Aorta (tissue), 5 donors: ENCODE measurements at places on chromosomes 11 and 22. TPM values are rescaled to one million over a fixed set of nuclear protein-coding genes. Genes with fewer than 3 reads are reported as not detected.

GDPD4 gene
- polyA plus RNA-seq = not detected

APOA1 gene
- polyA plus RNA-seq = 1.2 TPM

CCDC157 gene
- 1.0 TPM for polyA plus RNA-seq

PHF21B gene
- polyA plus RNA-seq = not detected

MAPK11 gene
- polyA plus RNA-seq = 0.13 TPM

HTR3A gene
- polyA plus RNA-seq = 0.20 TPM

NLRP10 gene
- polyA plus RNA-seq = not detected

HTR3B gene
- not detected for polyA plus RNA-seq

IGLL1 gene
- polyA plus RNA-seq = not detected

TSPAN32 gene
- 8.7 TPM for polyA plus RNA-seq

PGA3 gene
- 9.5 TPM for polyA plus RNA-seq

SNX19 gene
- 17.5 TPM for polyA plus RNA-seq

FXYD2 gene
- 1.5 TPM for polyA plus RNA-seq

PELI3 gene
- 16.3 TPM for polyA plus RNA-seq

YAP1 gene
- 77.5 TPM for polyA plus RNA-seq

CRYBB1 gene
- polyA plus RNA-seq = 0.43 TPM

CARD18 gene
- not detected for polyA plus RNA-seq

CRELD2 gene
- polyA plus RNA-seq = 12.6 TPM

HIC2 gene
- 1.1 TPM for polyA plus RNA-seq

MFNG gene
- polyA plus RNA-seq = 12.0 TPM

SHANK3 gene
- 0.63 TPM for polyA plus RNA-seq

HARBI1 gene
- polyA plus RNA-seq = 2.3 TPM

GLB1L2 gene
- polyA plus RNA-seq = 2.2 TPM

NXPE1 gene
- 6.3 TPM for polyA plus RNA-seq

ADAMTS8 gene
- polyA plus RNA-seq = 5.7 TPM

CHCHD10 gene
- 58.5 TPM for polyA plus RNA-seq
